ENCODE measurements at places on chromosomes 3 and 15. TPM values are rescaled to one million over a fixed set of nuclear protein-coding genes. Genes with fewer than 3 reads are reported as not detected.
A peak's percentile ranks its signal among the peaks of the same experiment; 100 is the strongest.

DNA sequence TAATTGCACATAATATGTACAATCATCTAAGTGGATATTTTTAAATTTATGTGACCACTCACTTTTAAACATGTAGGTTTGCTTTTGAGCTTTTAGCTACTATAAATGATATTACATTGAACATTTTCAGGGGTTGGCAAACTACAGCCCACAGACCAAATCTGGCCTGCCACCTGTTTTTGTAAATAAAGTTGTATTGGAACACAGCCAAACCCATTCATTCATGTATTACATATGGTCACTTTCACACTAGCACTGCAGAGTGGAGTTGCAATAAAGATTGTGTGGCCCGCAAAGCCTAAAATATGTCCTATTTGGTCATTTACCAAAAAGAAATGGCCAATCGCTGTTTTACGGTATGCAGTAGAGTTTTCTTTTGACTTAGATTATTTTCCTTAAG, 21.2 kb downstream of the CMTM7 start:
- H3K36me3 ChIP-seq, result peaks cover 2% of the 10 kb centered on the region
- no peak overlapping the region for H3K27ac ChIP-seq
- DNase-seq, result no peak
- H3K4me3 ChIP-seq, result no peak overlapping the region
- peaks cover 56% of the 10 kb centered on the region for H3K4me1 ChIP-seq
- H3K27me3 ChIP-seq, result no peaks in the 10 kb centered on the region

DNA sequence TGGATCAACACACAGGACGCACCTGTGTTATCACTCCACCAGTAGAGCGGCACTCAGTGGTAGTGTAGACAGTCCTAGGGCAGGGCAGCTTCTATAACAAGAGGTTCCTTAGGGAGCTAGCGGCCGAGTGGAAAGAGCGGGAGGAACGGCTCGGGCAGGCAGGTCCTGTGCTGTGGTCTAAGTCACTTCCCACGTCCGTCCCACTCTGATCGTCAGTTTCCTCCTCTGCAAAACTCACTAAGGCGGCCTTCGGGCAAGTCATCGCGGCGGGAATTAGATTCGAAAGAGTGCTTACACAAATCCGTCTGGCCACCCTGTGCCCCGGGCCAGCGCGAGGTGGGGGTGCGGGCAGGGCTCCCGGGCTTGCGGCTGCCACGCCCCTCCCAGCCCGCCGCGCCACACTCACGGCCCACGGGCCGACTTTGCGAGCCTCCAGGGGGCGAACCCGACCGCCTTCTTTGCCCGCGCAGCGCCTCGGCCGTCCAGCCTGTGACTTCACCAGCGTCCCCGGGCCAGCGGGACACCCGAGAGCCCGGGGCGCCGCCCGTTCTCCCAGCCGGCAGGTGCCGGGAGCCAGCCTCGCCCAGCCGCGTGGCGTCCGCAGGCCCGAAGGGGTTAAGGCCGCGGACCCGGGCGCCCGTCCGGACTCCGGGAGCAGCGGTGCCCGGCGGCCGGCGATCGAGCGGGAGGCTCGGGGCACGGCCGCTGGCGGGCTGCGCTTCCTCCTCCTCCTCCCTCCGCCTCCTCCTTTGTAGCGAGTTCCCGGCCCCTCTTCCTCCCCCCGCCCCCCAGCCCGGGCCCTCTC, 416 bp upstream of the CORO2B start:
- H3K4me3 ChIP-seq, result peak overlapping the region; percentile 50
- peaks cover 51% of the 10 kb centered on the region for H3K27me3 ChIP-seq
- DNase-seq, result peak; percentile 47
- H3K4me1 ChIP-seq, result peaks cover 6% of the 10 kb centered on the region
- H3K27ac ChIP-seq, result no peak overlapping the region

DNA sequence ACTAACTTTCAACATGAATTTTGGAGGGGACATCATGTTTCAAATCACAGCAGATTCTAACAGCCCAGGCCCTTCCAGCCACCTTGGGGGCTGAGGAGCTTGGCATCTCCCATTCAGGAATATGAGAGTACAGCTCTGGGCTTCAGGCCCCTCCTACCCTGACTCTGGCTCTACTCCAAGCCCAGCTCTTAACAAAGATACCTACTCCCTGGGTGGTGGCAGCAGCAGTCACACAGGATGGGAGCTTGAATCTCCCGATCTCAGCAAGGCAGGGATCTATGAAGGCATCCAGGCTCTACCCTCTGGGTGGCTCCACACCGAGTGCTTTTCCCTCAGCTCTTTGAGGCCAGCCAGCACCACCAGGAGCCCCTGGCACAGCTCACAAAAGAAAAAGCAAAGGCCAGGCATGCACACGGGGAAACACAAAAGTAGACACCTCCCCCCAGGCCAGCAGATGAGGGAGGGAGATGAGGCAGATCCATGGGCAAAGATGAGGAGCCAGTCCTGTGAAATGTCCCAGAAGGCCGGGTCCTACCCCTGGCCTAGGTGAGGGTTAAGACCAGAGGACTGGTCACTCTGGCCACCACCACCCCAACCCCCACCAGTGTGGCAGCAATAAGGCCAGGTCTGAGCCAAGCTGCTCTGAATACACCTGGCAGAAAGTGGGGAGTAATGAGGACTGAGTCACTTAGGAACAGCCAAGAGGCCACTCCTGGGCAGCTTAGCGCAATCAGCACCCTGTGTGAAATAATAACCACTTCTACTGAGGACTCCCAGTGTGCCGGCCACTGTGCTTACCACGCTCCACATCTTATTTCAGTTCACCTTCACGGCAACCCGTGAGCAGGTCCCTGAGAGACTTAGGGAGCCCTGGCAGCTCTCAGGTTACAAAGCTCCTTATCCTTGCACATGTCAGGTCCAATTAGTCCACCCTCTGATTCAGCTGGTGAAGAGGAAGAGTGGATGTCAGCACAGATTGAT, 24.3 kb downstream of the PLA2G4F start:
- H3K4me3 ChIP-seq, result no peak overlapping the region
- no peaks in the 10 kb centered on the region for H3K36me3 ChIP-seq
- H3K27ac ChIP-seq, result no peak overlapping the region
- H3K4me1 ChIP-seq, result no peaks in the 10 kb centered on the region
- peak; percentile 7 for DNase-seq

GRCh38 chr3:43187836-43188479, 82.1 kb upstream of the POMGNT2 start:
- no peaks in the 10 kb centered on the region for H3K36me3 ChIP-seq
- H3K4me3 ChIP-seq, result no peak overlapping the region
- no peak for DNase-seq

The ATP13A5 gene
- not detected for total RNA-seq
